ENCODE measurements at places on chromosomes 12 and 14.

GRCh38 chr12:57086493-57087009 is 2.4 kb upstream of the NAB2 start:
- DNase-seq = no peak

- DNase-seq = no peak
Measured at GRCh38 chr12:42810006-42810405, 220.5 kb upstream of the PRICKLE1 start.

DNA sequence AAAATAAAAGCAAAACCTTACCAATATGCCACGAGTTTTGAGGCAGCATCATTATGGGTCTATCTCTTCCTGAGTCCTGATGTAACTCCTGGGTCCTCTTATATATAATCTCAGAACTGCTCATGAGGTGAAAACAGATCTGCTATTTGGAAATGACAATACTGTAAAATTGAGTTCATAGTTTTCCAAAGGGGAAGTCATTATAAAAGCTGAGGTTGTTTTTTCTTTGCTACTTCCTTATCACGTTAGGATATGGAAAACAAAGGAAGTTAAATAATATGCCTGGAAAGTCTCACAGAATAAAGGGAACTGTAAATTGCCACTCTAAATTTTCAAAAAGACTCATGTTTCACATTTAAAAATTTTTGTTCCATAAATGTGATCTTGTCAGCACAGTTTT is at the start of gene CD163L1:
Gene CD163L1 (minus strand): TSS at position 78 of the 400 bp plus-strand sequence. CDS start 26 bp downstream, at position 52.
- DNase-seq = no peak

DNA sequence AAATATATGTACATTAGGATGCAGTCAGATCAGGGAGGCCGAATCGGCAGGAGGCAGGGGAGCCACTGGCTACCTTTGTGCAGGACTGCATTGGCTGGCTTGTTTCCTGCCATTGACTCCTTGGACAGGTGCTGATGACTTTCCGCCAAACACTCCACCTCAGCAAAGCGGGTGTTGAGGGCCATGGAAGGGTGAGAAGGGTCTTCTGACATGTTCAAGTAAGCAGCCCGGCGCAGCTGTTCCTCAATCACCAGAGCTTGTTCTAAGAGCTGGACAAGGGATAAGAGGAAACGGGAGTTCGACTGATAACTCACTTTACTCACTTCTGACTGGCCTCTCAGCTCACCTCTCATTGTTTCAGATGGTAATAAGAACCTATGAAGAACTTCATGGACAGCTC is 4.9 kb upstream of the NOP2 start:
- DNase-seq = no peak

GRCh38 chr12:94405413-94406116 is 54.1 kb downstream of the CEP83 start:
- DNase-seq = no peak

GRCh38 chr12:51330186-51330585 is 6.2 kb upstream of the BIN2 start:
- DNase-seq = no peak

- no peak for DNase-seq
Measured at GRCh38 chr14:105531894-105532623, 5.7 kb downstream of the TMEM121 start.

- no peak for DNase-seq
Measured at GRCh38 chr14:55711175-55711811, 131.3 kb downstream of the KTN1 start.

DNA sequence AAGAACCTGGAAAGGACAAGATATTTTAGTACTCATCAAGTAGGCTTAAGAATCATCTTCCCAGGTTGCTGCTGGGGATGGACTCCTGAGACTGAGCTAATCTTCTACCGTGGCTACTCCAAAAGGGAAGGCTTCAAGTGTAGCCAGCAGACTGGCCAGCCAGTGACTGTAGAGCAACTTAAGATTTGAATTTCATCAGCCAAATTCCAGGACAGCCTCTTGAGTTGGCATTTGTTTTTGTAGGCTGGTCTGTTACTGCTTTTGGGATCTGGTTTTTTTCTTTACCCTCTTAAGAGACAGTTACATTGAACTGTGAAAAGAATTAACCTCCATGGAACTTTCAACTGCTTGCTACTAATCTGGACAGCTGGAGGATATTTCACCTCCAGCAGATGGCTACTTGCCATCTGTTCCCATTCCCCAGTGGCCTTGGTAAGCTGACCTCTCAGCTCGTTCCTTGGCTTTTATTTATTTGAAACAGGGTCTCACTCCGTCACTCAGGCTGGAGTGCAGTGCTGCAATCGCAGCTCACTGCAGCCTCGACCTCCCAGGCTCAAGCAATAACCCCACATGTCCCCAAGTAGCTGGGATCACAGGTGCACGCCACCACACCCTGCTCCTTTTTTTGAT is 20.7 kb downstream of the VTI1B start:
- no peak for DNase-seq

DNA sequence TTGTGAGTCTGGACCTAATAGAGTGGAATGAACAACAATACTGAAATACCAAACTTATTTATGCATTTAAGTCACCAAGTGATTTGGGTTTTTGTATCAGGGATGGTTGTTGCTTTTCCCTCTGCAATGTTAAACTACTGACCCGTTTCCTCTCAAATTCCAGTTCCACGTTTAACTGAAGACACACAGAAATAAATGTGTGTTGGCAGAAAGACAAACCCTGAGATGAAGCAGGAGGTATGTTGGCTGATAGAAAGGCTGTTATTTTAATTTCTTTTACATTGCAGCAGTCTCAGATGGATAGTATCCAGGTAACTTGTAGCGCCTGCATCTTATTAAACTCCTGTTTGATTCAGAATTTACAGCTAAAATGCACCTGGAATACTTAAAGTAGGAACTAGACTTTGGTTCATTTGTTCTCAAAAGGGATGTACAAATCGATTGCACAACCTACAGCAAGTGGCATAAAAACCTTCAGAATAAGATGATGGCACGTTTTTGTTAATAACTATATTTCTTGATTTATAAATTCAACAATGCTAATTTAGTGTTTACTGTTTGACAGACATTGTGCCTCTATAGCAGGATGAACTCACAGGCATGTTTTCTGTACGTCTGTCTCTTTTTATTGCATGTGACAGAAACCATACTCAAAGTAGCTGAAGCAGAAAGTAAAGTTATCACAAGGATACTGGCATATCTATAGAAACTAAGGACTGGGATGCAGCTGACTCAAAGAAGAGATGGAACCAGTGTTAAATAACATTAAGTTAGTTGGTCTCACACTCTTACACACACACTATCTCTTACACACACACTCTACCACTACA is 405.7 kb downstream of the ZFP36L1 start:
- DNase-seq = no peak

DNA sequence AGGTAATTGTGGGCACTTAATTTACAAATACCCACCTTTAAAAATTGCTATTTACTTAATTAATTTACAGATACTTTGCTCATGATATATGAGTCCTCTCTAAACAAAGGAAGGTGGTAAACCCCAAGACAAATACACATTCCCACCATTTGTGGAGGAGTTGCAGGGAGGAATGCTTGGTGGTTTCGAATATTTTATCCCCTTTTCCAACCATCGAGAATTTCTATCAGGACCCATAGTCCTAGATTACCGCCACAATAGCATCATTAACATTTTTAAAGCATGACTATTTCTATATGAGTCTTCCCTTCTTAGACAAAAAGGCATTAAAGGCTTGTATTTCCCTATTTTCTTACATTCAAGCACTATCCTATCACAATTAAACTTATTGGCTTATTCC is 34.2 kb upstream of the PLEKHA5 start:
- no peak for DNase-seq

DNA sequence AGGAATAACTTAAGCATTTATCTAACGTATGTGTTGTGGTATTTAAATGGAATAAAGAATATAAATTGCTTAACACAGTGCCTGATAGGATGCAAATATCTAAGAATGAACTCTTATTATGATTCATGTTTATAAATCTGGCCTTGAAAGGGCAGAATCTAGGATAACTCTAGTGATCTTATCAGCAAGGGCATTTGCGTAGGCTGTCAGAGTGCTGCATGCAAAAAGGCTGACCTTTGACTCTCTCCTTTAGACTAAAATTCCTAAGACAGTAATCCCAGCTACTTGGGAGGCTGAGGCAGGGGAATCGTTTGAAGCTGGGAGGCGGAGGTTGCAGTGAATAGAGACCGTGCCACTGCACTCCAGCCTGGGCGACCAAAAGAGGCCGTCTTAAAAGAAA is 31.3 kb upstream of the ANP32D start:
- no peak for DNase-seq

- DNase-seq = no peak
Measured at GRCh38 chr12:94616203-94616729, 34.1 kb downstream of the TMCC3 start.

- DNase-seq = no peak
Measured at GRCh38 chr14:30195941-30196340, 268.3 kb upstream of the PRKD1 start.

GRCh38 chr14:78683206-78683605 is 513.0 kb downstream of the NRXN3 start:
- no peak for DNase-seq

DNA sequence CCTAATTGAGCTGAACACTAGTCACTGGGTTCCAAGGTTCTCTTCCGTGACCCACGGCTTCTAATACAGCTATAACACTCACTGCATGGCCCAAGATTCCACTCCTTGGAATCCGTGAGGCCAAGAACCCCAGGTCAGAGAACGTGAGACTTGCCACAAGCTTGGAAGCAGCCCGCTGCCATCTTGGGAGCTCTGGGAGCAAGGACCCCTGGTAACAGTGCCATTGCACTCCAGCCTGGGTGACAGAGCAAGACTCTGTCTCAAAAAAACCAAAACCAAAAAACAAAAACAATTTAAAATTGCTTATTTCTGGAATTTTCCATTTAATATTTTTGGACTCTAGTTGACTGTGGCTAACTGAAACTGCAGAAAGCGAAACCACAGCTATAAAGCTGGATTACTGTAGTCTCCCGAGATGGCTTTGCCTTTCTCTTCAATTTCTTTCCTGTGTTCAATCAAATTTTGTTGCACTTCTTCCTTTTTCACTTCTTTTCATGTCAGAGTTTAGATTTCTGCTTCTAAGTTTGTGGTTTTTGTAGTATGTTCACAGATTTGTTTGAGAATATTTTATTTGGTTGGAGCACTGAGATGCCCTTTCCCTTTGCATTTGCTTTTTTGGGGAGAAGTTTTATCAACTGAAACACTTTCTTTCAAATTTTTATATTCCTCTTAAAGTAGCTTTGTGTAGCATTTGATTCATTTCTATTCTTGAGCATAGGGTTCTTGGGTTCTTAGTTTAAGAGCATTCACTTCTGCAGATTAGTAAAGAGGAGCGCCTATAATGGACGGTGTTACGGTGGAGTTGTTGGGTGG is 44.6 kb downstream of the DDHD1 start:
- no peak for DNase-seq

GRCh38 chr14:26017270-26017669 is 580.6 kb downstream of the NOVA1 start:
- no peak for DNase-seq

- no peak for DNase-seq
Measured at GRCh38 chr14:81392976-81393643, 7.0 kb downstream of the STON2 start.

- no peak for DNase-seq
Measured at GRCh38 chr14:55752580-55753390, 172.8 kb downstream of the KTN1 start.

GRCh38 chr12:109687250-109687649 is 26.4 kb upstream of the FAM222A start:
- DNase-seq = no peak

DNA sequence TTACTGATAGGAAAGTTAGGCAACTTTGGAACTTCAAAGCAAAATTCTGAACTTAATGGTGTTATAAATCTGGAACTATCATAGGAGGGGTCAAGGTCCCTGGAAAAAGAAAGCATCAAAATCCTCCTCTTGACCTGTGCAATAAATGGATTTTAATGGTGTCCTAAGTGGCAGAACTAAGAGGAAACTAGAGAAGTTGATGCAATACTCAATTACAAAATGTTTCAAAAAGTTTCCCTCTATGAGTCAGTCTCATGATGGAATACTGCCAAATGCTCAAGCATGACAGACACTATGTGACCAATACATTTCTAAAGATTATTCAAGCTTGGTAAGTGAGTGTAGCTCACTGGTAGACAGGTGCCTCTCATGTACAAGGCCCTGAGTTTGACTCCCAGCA is 47.7 kb upstream of the ERGIC2 start:
- no peak for DNase-seq

GRCh38 chr12:115257791-115258190 is 573.8 kb upstream of the TBX3 start:
- no peak for DNase-seq

GRCh38 chr12:5230861-5231260 is 187.2 kb downstream of the KCNA5 start:
- DNase-seq = no peak

DNA sequence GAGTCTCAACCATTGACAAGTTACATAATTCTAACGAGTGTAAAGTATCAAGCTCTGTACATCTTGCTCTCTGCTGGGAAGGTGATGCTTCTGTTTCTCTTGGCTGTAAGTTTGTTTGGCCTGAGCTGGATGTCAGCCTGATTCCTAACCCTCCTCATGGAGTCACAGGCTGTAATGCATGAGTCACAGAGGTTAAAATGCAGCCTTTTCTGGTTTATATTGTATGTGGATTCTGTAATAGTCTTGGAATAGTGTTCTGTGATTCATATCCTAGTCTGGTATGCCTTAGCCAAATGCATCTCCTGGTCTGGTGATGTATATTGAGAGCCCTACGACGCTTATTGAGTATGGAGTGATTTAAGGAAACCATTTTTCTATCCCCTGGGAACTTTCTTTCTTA is 104.5 kb upstream of the FRMD6 start:
- DNase-seq = no peak
